AG04449 (cell line): ENCODE measurements at places on chromosomes 11 and 22.

GRCh38 chr11:69219991-69220390 lies 64.3 kb downstream of the SMIM38 start:
- no peak for DNase-seq

GRCh38 chr11:41836431-41836830 lies 377.0 kb upstream of the LRRC4C start:
- DNase-seq: peak; percentile 24

- DNase-seq: no peak
Observed at GRCh38 chr22:39939830-39940229, 20.4 kb upstream of the TMA7B start.

DNA sequence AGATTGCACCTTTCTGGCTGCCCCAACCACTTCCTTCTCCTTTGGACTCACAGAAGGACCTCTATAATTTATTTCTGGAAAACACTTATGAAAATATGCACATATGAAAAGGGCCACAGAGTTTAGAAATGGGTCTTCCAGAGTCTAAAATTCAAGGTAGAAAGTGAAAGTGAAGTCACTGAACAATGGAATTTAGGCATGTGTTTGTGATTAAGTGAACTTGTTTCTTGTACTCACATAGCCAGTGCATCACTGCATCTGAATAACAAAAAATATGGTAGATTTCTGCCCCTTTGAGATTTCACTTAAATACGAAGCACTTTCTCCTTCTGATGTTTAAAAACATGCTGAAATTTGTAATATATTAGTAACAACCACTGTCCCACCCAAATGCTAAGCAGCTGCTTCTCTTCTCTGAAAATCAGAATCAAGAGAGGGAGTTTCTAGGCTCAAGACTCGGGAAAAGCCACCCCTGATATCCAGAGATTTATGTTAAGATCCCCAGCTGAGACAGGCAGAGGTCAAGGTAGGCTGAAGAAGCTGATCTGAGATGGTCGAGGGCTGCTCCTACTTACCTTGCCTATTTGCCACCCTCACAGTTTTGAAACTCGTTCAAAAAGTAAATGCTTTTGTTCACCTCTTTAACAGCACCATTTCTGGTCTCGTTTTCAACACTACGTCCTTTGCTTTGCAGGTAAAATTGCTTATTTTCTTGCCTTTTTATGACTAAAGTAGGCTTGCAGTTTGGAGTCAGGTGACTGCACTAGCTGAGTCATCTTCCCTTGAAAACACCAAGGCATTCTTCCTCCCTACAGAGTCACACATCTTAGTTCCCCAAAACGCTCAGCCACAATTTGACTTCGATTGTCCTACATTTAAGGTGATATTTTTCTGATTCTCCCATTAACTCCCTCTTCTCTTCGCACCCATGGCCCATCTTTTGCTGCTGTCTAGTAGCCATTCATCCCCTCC lies at the start of gene XKR3:
XKR3 (minus strand) TSS at position 696 of the 972 bp plus-strand sequence. CDS start 17,338 bp downstream, outside the sequence.
- DNase-seq: no peak

DNA sequence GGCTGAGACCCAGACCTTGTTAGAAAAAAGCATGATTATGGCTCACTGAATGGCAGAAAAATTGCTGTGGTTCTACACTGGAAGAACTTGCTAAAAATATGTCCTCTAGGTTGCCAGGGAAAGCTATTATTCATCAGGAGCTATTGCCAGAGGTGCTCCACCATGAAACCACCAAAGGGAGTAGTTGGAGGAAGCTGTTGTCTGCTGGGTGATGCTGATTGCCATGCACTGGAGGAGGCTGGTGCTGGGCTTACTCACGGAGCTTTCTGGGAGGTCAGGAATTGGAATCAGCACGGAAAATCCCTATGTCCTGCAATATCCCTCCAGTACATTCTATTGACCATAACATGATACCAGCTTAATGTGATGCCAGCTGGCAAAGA lies 199.6 kb upstream of the ZBED5 start:
- no peak for DNase-seq

DNA sequence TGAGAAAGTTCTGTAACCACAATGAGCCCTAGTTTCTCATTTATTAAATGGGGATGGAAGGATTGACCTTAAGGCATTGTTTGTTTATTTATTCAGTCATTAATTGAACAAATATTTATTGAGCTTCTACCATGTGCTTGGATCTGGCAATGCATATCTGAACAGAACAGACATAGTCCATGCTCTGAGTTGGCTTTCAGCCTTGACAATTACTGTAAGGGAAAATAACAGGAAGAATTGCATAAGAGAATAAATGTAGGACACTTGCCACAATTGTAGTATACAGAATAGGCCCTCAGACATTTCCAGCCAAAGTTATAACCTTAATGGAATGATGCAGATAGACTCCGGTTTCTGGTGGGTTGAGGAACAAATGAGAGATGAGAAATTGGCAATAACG lies 160.5 kb upstream of the TTC12 start:
- DNase-seq: no peak
